ENCODE measurements at places on chromosomes 11 and 22.

GRCh38 chr11:134466156-134466555 is 54.1 kb upstream of the B3GAT1 start:
- no peak for DNase-seq

DNA sequence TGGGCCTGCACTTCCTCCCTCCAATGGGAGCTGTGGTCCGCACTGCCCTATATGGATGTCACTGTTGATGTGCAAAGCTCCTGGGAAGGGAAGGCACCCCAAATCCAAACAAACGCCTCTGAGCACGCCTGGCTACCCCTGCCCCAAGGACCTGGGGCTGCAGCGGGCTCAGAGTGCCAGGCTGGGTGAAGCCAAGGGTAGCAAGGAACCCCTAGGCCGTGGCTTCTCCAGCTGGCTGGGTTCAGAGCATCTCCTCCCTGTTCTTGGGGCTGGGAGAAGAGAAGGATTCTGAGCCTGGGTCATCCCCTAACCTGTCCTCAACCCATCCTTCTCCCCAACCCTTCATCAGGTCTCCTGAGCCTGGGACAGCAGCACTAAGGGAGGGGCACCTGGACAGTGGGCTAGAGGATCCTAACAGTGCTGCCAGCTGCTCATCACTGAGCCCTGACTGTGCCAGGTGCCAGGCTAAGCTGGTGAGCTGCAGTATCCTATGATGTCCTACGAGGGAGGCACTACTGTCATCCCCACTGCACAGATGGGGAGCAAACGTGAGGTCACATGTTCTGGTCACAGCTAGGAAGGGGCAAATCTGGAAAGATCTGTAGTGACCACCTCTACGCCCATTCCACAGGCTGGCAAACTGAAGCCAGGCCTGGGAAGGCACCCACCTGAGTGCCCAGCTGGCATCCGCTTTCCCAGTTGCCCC is 3.0 kb downstream of the SSTR3 start:
- no peak for DNase-seq

DNA sequence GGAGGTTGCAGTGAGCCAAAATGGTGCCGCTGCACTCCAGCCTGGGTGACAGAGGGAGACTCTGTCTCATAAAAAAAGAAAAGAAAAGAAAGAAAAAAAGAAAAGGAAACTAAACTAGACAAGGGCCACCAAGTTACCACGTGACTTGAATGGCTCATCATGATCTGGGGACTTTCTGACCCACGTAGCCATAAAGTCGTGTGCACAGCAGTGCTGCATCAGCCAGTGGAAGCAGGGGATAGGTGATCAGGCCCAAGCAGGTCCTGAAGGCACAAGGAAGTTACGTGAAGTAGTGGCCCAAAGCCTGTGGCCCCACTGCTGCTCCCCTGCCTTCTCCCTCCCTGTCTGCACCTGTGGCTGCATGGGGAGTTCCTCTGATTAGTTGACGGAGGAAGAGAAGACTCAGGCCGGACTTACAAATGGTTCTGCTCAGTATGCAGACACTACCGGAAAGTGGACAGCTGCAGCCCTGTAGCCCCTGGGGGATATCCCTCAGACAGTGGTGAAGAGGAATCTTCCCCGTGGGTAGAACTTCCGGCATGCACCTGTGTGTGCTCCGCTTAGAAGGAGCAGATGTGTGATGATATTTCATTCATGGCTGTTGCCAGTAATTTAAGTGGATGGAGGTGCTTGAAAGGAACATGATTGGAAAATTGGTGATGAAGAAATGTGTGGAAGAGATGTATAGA is 18.2 kb upstream of the CD81 start:
- no peak for DNase-seq

GRCh38 chr22:31627223-31627731 is 34.7 kb downstream of the PISD start:
- DNase-seq = no peak

- peak; percentile 35 for DNase-seq
Observed at GRCh38 chr11:112174789-112175598, at the start of gene BCO2. Gene BCO2, plus strand, starts transcription at chr11:112175512. Its CDS starts 90 bp downstream, at chr11:112175602.

DNA sequence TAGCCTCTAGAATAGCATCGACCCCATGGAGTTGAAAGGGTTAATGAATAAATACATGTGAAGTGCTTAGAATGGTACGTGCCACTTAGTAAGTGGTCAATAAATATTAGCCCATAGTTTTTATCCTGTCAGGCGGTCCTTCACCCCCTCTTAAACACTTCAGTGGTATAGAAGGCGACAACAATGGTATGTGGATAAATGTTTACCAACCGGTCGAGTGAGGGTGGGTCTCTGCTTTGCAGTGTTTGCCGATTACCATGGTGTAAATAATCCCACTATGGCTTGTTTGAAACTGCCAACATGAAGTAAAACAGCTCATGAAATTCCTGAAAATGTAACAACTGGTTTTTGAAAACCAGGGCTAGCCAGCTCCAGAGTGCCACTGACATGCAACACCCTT is 541.2 kb downstream of the BUD13 start:
- DNase-seq = no peak

GRCh38 chr22:18056161-18056666 is 21.6 kb upstream of the PEX26 start:
- no peak for DNase-seq

DNA sequence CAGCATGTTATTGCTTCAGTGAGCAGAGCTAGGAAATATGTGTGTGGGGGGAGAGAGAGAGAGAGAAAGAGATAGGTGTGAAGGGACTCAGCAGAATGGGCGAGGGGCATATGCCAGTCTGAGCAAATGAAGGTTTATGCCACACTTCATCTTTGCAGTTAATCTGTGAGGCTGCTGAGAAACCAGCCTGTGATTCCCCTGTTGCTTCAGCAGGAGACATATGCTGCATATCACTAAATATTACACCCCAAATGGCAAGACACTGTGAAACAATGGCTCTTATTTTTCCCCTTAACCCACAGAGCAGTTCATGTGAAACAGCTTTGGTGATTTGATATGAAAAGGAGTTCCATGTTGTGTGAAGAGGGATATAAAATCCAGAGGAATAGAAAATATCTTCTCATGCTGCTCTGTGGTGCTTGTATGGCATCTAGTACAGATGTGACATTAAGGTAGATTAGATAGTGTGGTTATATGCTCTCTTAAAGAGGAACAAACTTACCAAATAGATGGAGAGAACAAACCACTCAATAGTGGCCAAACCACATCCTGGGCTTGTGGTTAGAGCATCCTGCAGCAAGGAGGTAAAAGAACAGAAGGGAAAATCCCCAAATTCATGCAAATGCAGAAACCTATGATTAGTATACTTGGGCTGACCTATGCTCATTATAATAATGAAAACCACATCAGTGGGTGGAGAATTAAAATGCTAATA is 864.2 kb downstream of the FAM181B start:
- peak; percentile 88 for DNase-seq

DNA sequence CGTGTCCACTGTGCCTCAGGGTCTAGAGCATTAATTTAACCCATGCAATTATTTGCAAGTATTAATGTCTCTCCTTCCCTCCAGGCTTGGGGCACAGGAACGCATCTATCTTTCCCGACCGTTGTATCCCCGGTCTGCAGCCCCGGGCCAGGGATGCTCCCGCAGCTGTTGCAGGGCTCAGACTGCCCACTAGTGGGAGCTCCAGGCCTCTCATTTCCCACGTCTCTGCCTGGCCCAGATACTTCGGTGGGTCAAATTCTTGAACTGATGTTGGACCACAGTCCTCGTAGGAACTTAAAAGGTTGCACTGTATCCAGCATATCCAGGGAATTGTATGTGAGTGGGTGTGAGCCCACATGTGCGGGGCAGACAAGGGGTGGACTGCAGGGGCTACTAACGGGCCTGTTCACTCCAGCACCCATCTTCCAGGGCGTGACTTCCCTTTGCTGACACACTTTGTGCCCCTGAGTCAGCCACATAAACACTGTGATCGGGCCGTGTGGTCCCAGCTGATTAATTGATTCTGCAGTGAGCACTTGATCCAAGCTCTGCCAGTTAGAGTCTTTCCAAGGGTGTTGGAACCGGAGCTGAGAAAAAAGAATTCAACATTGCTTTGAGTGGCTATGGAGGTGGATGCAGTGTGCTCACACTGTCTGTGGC is 451.3 kb downstream of the TBC1D22A start:
- peak; percentile 79 for DNase-seq

DNA sequence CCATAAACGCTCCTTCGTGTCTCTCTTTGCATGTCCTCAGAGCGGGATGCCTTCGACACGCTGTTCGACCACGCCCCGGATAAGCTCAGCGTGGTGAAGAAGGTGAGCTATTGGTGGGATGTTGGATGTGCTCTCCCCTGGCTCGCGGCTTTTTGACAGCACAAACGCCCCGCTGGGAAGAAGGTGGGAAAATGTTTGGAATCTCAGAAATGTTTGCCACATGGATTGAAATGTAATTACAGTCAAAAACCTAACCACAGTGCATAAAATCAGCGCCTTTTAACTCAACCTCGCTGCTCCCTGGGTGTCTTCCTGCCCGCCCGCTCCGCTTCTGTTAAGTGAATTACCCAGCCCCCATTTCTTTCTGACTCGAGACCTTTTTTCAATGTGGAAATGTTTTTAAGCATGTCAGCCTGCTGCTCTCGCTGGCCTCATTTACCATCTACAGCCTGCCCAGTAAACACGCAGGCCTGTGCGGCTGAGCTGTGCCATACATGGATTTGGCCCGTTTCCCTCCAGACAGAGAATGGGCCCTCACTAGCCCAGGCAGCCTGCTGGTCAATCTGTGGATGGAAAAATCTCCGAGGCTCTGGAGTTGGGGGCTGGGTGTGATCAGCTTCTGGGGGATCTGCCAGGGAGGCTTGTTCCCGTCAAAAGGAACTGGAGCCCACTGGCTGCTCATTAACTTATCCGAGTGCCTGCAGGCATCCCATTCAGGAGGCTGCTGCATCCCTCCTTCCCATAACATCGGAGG is 32.7 kb upstream of the PARVG start:
- DNase-seq = no peak

DNA sequence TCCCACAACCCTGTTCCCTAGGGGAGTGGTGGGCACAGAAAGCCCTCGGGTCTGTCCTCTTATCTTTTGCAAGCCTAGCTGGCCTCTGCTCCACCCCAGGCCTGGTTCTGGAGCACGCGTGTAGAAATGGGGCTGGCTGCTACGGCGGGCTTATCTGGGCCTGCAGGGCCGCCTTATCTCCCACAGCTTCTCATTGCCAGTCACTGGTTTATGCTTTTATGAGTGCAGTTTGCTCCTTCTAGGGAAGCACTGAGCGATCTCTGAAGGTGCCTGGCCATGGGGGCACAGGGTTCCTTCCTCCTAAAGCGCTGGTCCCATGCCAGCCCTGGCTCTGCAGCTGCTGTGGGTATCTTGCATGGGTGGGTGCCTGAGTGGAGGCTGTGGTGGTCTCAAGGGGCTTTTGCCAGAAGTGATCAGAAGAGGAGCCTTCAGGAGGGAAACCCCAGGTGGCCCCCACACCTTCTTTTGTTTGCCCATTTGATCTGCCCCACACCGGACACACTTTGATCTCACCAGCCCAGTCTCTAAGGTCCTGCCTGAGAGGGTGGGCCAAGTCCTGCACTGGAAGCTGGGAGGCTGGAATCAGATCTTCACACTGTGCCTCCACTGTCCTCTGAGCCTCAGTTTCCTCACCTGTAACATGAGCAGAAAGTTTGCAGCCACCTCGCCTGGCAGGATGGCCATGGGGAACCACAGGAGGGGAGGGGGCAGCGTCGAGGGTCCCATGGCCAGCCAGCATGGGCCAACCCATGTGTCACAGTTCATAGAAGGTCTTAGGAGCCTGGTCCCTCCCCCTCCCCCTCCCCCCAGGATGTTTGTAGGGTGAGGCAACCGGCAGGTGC is 86.6 kb upstream of the FGF3 start:
- DNase-seq = no peak

GRCh38 chr11:2744166-2744565 is 44.4 kb upstream of the KCNQ1OT1 start:
- DNase-seq = no peak

- no peak for DNase-seq
Observed at GRCh38 chr11:113647108-113647507, 59.0 kb downstream of the TMPRSS5 start.

- DNase-seq = no peak
Observed at GRCh38 chr11:130323452-130324450, 9.0 kb upstream of the ZBTB44 start.

- no peak for DNase-seq
Observed at GRCh38 chr11:43573233-43573632, 107.3 kb upstream of the HSD17B12 start.

- DNase-seq = no peak
Observed at GRCh38 chr11:2788168-2789071, 88.6 kb upstream of the KCNQ1OT1 start.

- DNase-seq = no peak
Observed at GRCh38 chr22:30562366-30562765, 12.1 kb downstream of the GAL3ST1 start.

GRCh38 chr11:118883004-118883367 is 706 bp upstream of the CXCR5 start:
- DNase-seq = no peak

- DNase-seq = no peak
Observed at GRCh38 chr11:109326781-109327180, 95.2 kb upstream of the C11orf87 start.

GRCh38 chr22:27258616-27259172 is 542.9 kb downstream of the MN1 start:
- no peak for DNase-seq

GRCh38 chr11:83401506-83402225 is 115.5 kb upstream of the CCDC90B start:
- no peak for DNase-seq

GRCh38 chr11:84740050-84740449 is 887.1 kb downstream of the DLG2 start:
- no peak for DNase-seq

DNA sequence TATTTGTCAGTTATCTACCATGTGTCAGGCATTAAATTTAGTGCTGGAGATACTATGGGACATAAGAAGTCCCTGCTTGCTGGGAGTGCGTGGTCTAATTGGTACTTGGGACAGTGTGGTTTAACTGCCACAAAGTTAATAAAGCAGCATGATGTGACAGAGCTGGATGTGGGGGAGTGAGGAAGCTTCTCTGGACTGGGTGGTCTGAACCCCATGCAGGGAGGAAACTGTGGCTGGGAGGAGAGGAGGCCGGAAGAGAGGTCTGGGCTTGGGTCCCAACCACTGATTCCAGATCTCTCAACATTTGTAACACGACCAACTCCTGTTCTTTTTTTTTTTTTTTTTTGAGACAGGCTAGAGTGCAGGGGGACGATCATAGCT is 37.1 kb downstream of the ST3GAL4 start:
- DNase-seq = no peak

GRCh38 chr11:105265845-105266244 is 126.3 kb upstream of the CARD18 start:
- DNase-seq = no peak

- DNase-seq = no peak
Observed at GRCh38 chr11:94938095-94939055, 35.0 kb downstream of the CWC15 start.

DNA sequence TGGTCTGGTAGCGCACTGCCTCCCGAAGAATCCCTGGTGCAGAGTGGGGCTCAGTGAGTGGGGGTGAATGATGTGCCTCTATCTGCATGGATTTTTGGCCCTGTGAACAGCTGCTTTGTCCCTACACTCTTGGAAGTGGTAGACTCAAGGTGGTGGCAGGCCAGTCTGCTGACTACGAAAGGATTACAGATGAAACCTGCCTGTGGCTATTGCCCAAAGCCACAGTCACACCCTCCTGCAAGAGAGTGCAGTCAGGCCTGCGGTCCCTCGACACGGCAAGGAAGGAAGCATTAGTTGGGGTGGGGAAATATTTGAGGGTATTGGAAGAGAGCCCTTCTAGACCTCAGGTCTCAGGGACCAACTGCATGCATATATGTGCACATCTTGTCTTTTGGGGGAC is 63.7 kb downstream of the DSCAML1 start:
- DNase-seq = no peak
